ENCODE measurements at places on chromosomes 2 and 18.
A peak's percentile ranks its signal among the peaks of the same experiment; 100 is the strongest.

- DNase-seq: peak; percentile 29
Observed at GRCh38 chr2:111117598-111118480, 2.9 kb upstream of the BCL2L11 start.

DNA sequence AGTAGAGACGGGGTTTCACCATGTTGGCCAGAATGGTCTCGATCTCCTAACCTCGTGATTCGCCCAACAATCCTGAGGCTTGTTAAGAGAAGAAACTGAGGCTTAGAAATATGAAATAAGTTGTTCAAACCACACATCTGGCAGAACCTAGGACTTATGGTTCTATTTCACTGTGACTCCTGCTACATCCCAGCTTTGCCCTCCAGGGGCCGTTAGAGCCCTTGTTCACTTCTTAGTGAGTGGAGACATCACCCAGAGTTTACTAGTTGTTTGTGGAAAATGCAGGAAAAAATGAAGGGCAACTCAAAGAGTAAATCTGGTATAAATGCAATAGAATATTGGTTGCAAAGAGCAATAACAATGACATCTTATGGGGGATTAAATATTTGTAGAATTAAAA lies 43.9 kb downstream of the MARCHF4 start:
- no peak for DNase-seq

GRCh38 chr2:64237266-64237665 lies 93.0 kb upstream of the PELI1 start:
- DNase-seq: no peak

GRCh38 chr2:67994716-67995115 lies 68.1 kb downstream of the C1D start:
- DNase-seq: no peak

- DNase-seq: no peak
Observed at GRCh38 chr18:1846640-1847039, 724.7 kb downstream of the METTL4 start.

- DNase-seq: peak; percentile 90
Observed at GRCh38 chr2:237218756-237219155, 133.1 kb downstream of the COPS8 start.

DNA sequence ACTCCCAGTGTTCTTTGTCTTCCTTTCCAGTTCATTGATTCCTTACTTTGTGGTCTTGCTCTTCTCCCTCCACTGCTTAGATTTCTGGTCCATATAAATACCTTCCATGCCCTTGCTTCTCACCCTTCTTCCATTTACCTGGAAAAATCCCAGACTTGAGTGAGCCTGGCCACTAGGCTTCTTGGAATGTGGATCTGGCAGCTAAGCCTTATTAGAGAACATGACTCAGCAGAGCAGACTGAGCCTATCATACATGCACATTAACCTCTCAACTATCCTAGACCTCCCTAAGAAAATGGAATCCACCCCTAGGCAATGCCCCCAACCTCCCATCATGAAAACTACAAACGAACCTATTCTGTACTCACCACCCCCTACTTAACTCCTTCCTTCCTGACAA lies 127.7 kb downstream of the RHBDD1 start:
- peak; percentile 37 for DNase-seq

GRCh38 chr2:46878886-46879285 lies 36.7 kb downstream of the MCFD2 start:
- no peak for DNase-seq

GRCh38 chr2:101930019-101930418 lies 61.7 kb upstream of the IL1R2 start:
- DNase-seq: no peak

DNA sequence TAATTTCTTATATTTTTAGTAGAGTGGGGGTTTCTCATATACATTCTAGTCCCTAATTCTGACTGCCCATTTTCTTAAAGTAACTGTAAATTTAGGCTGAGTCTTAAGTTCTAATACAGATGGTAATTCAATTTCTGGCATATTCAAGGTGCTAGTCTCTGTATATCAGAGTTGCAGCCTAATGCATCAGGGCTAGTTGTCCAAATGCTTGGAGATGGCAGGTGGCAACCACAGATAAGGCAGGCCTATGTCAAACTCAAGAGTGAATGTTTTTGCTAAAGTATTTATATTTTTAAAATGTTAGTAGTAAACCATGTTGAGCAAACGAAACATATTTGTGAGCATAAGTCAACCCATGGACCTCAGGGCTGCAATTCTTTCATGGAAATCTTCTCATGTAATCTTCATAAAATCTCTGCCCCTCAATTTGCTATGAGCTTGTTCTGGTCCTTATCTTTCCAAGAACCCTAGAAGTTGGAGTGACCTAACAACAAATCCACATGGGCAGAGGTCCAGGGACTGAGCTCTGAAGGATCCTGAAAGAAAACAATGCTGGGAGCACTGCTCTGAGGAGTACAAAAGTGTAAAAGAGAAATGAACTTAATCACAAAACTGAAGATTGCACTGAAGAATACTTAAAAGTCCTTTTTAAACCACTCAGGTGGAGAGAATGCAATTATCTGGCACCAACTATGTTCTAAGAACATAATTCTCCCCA lies 27.3 kb upstream of the DSC2 start:
- no peak for DNase-seq

GRCh38 chr2:12412898-12413305 lies 303.8 kb upstream of the TRIB2 start:
- DNase-seq: no peak

DNA sequence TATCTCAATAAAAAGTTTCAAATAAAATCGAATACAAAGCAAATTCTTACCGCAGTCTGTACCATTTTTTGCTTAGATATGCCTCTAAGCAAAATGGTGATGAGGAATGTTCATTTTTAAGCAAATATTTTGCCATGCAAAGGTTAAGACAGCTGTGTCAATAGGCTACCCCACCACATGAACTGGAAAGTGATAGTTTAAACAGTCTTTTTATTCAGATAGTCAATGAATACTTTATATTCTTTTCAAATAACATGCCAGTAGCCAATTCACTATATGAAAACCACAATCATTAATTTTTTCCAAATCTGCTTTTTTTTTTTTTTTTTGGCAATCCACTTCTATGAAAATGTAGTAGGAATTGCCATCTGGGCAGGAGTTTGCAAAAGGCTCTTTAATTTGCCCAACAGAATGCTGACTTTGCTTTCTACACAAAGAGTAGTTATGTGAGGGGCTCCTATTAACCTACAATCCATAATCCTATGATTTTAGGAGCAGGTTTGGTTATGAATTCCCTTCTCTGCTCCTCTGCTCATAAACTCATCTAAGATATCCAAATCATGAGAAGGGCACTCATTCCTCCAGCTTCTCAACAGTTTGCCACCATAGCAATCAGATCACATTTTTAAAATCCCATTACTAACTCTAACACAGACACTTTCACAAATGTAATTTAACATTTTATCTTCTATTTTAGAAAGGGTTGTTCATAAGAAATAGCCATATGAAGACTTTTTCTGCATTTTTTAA lies 69.2 kb downstream of the SLC40A1 start:
- DNase-seq: no peak

DNA sequence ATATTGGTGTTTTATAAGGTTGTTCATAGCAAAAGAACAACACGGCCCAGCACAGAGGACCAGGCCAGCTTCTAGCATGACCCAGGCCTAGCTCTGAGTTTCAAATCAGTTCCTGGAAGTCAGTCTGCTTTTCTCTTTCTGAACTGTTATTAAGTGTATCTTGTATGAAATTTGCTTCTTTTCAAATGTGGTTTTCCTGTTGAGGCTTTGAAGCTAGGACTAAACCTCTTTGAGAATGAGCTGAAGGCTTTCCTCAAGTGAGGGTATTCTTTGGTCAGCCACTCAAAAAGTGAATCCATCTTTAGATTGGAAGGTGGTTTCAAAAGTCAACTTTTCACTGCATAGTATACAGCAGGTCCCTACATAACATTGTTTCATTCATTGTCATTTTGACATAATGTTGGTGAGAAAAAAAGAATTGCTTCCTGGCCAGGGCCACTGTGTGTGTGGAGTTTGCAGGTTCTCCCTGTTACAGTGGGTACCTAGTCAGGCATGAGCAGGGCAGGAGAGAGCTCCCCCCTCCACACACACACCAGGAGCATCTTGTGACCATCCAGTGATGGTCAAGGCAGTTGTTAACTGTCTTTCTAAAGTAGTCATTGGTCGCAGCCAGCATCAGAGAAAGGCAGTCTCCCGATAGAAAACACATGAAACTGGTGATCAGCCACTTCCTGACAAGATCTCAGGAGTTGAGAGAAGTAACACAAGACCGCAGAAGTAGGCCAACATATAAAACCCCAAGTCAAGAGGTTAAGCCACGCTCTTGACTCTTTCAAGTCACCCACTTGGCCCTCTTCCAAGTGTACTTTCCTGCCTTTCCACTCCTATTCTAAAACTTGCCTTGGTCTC lies 6.7 kb upstream of the ACAA2 start:
- no peak for DNase-seq

GRCh38 chr2:68741238-68741637 lies 6.6 kb downstream of the ARHGAP25 start:
- no peak for DNase-seq

DNA sequence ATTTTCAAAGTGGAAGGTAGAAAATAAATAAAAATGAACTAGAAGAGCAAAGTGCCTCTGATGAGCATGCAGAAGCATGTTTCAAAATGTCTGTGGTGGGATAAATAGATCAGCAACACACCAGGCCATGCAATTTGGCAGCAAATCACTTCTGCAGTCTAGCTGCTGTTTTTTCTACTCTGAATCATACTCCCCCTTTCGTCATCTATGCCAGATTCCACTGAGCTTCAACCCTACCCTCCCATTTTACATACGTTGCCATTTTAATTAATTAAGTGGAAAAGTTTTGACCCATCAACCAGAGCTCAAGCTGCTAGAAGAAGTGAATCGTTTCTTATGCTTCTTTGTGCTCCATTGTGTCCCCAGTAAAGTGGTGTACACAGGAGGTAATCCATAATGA lies 79.3 kb downstream of the NRXN1 start:
- DNase-seq: peak; percentile 18

- no peak for DNase-seq
Observed at GRCh38 chr2:207041279-207041678, 102.0 kb downstream of the CPO start.

DNA sequence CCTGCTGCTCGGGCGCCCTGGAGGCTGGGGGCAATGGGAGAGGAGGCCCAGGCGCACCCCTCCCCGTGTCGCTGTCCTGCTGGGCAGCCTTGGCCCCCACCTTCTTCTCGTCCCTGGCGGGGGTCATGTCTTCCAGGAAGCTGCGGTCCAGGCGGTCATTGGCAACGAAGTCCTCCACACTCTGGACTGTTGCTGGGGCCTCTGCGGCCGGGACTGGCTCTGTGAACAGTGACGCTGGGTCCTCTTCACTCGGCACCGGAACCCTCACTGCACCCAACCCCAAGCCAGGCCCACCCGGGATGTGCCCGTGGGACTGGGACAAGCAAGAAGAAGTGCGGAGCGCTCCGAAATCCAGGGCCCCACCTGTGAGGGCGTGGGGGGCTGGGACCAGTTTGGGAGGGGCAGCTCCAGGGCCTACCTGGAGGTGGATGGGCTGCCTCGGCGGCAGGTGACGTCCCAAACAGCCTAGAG lies 308.0 kb downstream of the CCDC74A start:
- no peak for DNase-seq

DNA sequence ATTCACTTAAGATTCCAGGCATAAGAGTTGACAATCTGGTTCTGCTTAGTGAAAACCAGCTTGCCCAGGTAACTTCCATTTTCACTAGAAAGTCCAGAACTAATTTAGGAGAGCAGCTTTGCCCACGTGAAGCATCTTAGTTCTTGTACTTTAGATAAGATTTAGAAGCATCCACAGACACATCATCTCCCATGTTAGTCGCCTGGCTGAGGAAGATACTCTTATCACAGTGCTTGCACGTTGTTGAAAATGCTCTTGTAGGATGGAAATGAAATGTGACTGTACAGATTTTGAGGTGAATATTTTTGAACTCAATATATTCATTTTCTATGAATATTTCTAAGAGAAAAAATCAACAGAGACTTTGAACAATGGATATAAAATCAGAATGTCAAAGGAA lies 159.7 kb downstream of the SOCS6 start:
- DNase-seq: no peak

GRCh38 chr18:36608107-36608506 lies 220.7 kb downstream of the TPGS2 start:
- no peak for DNase-seq

DNA sequence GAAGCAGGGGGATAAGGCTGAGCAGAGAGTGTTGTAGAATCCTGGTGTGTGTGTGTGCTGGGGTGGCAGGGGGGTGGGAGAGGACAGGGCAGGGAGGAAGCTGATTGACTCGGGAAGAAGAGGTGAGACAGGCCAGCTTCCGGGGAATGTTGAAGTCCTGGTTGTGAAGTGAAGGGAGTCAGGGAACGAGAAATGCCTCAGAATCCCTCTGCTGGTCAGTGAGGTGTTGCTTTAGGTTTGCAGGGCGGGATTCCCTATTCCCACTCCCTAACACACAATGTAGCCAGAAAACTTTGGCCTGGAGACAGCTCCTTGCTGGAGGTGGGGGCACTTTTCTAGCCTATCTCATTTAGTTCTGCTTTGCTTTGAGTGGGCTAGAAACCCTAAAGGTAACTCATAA lies 265.1 kb downstream of the HAUS1 start:
- DNase-seq: no peak

DNA sequence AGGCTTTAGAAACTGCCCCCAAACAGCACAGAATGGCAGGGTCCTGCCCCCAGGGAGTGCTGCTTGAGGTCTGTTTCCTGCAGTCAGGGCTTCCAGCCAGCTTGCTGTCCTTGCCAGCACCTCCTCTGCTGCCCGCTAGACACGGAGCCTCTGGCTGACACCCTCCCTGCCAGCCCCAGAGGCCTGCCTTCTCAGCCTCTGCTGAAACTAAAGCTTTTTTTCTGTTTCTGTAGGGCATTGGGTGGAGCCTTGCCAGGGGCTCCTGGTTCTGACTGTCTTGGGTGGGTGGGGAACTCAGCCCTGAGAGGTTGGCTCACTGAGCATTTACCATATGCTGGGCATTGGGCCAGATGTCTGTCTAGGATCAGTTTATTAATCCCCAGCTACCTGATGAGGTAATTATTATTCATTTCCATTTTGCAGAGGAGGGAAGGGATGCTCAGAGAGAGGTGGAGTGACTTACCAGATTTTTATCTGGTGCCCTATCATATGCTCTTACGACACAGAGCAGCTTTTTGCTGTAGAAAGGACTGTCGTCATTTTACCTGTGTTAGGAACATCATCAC lies 35.4 kb downstream of the INPP4A start:
- no peak for DNase-seq

DNA sequence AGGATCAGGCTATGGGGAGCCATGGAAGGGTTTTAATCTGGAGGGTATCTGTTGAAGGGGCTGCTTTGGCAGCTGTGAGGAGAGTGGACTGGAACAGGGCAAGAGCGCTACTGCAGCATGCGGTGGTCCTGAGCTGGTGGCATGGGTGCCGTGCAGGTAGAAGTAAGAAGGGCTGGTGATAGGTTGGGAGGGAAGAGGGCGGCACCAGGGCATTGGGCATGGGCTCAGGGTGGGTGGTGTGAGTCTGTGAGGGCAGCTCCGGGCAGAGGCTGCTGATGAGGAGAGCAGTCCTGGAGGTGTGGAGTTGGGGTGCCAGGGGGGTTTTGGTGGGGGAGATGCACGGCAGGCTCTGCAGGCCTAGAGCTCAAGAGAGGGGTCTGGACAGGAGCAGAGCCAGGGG lies 2.1 kb downstream of the ACTG2 start:
- DNase-seq: no peak

- peak; percentile 26 for DNase-seq
Observed at GRCh38 chr2:143807192-143807591, 678.0 kb downstream of the ARHGAP15 start.
